ENCODE measurements at places on chromosomes 12 and 14.

GRCh38 chr12:54882079-54882478, 27.8 kb downstream of the MUCL1 start:
- no peak for DNase-seq

- no peak for DNase-seq
These were observed 29.3 kb downstream of the DHRS2 start for GRCh38 chr14:23665302-23666016.

DNA sequence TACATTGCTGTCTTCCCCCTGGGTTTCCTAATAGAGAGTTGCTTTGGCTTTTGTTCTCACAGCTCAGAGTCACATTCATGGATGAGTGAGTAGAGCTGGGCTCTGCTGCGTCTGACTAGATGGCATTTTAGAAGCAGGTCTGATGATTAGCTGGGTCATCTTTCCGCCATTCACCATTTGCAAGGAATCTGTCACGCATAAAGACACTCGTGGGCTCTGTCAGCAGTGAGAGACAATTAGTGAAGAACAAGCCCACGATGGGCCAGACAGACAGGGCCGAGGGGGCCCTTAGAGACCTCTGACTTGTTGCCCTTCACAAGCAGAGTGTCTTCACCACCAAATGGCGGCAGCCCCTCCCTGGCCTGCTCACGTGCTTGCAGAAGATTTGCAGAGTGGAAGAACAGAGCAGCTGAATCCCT, 175.0 kb downstream of the CRADD start:
- peak; percentile 29 for DNase-seq

- no peak for DNase-seq
These were observed 110.5 kb upstream of the FUT8 start for GRCh38 chr14:65301862-65302539.

DNA sequence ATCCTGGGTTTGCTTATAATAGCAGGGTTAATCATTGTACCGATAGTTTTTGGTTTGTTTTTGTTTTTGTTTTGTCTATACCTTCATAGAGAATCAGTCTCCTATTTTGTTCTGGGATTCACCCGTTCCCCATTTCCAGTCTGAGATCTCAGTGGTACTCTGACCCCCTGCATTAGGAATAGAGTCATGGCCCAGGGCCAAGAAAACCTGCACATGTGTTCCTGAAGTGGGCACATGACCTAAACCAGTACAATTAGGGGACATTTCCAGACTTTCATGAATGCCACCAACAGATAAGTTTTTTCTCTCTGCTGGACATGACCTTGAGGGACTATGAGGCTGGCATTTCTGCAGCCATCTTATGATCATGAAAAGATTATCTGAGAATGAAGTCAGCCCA, 52.5 kb downstream of the MRPL42 start:
- DNase-seq: no peak

DNA sequence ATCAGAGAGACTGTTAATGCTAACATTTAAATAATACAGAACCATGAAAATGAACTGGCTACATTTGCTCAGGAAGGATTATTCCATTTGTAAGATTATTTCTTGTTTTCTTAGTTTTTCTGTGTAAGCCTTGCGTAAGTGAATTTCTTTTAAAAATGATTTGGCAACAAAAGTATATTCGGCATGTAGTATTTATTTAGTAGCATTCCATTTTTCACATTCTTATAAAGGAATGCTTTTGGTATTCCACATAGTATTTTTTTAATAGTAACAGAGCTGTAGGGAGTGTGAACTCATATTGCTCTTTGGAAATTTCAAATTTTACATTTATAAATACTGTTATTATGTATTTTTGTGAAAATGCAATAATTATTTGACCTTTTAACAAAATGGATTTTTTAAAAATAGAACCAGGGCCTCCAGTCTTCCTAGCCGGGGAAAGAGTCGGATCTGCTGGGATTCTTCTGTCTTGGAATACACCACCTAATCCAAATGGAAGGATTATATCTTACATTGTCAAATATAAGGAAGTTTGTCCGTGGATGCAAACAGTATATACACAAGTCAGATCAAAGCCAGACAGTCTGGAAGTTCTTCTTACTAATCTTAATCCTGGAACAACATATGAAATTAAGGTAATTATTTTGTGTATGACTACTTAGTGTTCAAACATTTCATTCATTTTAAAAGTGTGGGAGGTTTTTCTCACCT, 1.2 kb downstream of the PTPRQ start:
- no peak for DNase-seq

DNA sequence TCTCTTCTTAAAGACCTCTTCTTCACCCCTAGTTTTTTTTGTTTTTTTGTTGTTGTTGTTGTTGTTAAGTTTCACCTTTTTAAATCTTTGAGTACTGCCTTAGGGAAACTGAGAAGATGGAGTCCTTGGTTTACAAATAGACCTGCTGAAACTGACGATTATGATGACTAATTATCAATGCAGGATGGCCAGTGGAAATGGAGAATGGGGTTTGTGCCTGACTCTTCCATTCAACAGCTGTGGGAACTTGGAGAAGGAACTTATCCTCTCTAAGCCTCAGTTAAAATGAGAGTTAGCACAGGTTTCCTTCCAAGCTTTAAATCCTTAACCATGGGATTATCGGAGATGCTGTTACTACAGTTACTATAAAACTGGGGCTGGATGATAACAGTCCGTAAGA, 66.7 kb upstream of the PNMA1 start:
- no peak for DNase-seq

GRCh38 chr14:73008501-73008900, 18.4 kb downstream of the ZFYVE1 start:
- no peak for DNase-seq

DNA sequence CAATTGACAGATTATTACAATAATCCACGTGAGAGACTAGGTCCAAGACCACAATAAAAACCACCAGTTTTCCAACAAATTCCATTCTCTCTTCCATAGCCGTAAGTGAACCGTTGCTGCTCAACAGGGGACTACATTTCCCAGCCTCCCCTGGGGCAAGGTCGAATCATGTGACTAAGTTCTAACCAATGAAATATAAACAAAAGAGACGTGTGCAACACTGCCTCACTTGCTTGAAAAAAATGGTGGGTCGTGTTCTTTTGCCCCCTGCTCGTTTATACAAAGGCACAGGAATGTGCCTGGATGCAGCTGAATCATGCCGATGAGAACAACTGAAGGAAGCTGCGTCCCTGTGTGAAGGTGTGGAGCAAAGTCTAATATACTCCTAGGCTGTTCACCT, 51.1 kb downstream of the HSPB8 start:
- peak; percentile 66 for DNase-seq

- DNase-seq: no peak
These were observed 16.7 kb downstream of the SPPL3 start for GRCh38 chr12:120887253-120888043.

GRCh38 chr14:101185073-101185835, 281.7 kb upstream of the RTL1 start:
- no peak for DNase-seq

DNA sequence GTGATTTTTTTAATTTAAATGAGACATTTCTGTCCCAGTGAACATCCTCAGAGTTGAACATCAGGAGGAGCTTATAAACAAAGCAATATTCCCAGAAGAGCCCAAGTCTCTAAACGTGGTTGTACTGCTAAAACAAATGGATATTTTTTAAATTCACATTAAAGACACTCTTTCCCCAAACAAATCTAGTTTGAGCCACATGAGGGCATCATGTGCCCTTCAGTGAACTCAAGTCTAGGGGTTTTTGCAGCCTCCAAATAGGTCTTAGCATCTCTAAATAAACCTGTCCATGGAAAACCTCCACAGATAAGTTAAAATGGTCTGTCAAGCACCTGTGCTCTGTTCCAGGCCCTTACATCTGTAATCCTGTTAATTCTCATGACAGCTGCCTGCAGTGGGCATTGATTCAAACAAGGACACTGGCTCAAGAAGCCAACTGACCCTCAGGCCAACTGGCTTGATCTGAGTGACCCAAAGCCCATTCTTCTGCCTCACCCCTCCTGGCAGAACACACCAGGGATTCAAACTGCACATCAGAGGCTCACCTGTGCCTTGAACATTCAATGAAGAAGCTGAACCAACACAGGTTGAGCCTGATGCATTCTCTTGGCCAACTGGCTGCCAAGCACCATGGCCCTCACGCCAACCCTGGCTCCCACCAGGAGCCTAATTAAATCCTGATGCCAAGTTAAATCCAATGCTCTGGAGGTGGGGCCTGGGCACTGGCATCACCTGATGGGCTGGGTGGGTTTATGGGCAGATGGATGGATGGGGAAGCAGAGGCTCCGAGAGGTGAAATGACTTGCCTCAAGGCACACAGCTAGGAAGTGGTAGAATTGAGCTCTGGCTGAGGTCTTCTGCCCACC, 8.6 kb downstream of the ISCU start:
- no peak for DNase-seq

GRCh38 chr12:68294251-68294650, 37.9 kb downstream of the MDM1 start:
- DNase-seq: no peak

DNA sequence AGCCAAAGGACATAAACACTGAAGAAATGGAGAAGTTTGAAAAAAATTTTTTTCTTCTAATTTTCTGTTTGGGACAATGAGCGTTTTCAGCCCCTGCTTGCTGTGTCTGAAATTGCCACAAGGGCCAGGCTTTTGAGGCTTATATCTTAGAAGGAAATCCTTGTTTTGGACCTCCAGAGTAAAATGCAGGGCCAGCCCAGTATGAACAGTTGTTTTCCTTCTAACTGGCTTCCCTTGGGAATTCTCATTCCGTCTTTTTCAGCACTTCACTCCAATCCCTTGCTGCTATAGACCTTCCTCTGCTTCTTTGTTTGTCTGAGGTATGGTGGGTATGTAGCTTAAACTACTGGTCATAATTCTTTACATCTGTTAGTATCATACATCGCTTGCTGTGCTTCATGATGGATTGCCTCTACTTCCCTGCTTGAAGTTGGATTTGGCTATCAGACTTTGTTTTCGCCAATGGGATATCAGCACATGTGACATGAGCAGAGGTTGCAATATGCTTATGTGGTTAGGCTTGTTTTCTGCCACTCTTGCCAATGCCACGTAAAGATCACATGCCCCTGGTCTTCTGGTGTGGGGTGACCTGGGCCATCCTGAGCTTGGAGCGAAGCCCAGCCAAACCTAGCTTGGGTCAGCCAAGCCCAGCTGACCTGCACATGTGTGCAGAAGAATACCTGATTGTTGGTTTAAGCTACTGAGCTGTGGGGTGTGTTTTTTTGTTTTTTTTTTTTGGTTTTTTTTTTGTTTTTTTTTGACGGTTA, 64.7 kb downstream of the AVPR1A start:
- DNase-seq: no peak

DNA sequence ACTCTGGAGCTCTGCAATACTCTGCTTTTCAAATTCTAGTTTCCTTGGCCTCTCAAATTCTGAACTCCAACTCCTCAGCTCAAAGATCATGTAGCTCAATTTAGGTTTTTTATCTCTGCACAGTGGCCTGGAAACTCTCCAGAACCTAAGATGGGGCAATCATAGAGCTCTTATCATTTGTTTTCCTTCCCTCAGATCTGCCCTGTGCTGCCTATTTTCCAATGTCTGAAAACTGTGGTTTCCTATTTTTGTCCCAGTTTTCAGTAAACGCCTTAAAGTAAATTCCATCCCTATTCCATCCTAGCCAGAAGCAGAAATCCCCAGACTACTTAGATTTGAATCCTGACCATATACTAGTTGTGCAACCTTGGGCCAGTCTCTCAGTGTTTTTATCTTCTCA, 73.2 kb downstream of the CEP83 start:
- no peak for DNase-seq

DNA sequence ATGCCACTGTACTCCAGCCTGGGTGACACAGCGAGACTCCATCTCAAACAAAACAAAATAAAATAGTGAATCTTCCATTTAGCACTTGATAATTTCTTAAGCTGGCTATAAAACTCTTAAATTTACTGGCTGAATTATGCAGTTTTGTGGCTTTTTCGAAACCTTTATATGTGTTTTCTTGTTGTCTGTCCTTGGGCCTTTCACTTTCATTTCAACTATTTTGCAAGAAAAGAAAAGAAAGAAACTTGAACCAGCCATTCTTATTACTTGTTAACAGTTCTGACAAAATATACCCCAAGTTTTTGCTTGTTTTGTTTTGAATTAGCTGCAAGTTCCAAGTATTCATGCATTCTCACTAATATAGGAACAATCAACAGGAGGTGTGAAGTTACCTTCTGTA, 42.8 kb downstream of the PRICKLE1 start:
- no peak for DNase-seq

DNA sequence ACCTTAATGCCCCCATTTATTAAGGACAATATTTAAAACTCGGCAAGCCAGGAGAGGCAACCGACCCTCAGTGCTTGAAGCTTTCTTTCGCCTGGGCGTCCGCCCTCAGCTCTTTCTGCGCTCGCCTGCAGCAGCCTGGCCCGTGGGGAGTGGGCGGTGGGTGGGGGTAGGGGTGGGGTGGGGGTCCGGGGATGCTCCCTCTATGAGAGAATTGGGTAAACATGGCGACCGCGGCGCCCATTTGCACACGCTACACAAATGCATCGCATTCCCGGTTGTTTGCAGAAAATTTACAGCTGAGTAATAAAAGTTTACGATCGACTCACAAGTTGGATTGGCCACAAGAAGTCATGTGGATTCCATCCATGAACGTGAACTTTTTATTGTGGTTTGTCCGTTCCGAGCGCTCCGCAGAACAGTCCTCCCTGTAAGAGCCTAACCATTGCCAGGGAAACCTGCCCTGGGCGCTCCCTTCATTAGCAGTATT, 7.7 kb downstream of the HOXC8 start:
- peak; percentile 70 for DNase-seq

DNA sequence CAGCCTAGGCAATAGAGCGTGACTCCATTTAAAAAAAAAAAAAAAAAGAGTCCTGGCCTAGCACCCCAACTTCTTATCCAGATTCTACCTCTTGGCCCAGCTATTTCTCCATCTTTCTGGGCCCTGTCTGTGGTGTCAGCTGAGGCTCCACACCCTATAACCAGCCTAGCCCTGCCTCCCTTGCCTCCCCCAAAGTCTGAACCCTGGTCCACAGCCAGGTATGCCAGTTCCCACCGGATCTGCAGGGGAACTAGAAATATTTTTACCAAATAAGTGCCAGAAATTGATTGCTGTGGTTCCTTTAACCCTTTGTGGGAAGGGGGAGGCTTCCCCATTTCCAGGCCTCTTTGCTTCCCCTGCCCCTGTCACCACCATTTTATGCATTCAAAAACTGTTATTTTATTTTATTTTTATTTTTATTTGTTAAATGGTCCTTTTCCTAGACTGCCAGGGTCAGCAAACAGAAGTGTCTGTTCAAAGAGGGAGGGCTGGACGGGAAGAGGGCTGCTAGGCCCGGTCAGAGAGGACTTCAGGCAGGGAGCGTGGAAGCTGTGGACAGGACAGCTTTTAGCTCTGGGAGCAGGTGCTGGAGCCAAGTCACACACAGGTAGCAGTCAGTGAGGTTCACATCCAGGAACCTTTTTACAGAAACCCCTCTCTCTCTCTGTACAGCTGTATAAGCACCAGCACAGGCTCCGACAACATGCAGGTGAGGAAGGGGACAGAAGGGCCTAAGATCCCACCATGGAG, 23.2 kb downstream of the TTC9 start:
- DNase-seq: no peak

DNA sequence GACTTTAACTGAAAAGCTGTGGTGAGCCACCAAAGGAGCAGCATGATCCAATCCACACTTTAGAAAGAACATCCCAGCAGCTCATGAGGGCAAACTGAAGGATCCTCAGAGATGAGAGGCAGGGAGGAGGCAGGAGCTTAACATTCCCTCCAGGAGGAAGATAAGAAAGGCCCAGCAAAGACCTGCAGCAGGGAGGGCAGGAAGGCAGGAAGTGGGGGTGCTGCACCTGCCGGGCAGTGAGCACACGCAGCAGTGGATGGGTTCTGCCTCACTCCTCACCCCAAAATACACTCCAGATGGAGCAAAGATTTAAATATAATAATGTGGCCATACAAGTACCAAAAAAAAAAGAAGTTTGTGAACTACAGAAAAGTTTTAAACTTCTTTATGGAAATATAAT, 48.4 kb downstream of the GCH1 start:
- no peak for DNase-seq
